Right lobe of liver (tissue), 6 donors: ENCODE measurements at places on chromosomes 2 and 18.
A peak's percentile ranks its signal among the peaks of the same experiment; 100 is the strongest.

GRCh38 chr2:219177552-219178376 lies at the start of gene RETREG2:
Gene RETREG2 (plus strand): TSS chr2:219178275. CDS start chr2:219178353, 78 bp downstream.
- DNase-seq, result peak; percentile 89

GRCh38 chr2:70367722-70368323 lies 66.0 kb upstream of the FAM136A start:
- no peak for DNase-seq

GRCh38 chr18:9642799-9643462 lies 28.6 kb upstream of the PPP4R1 start:
- no peak for DNase-seq

DNA sequence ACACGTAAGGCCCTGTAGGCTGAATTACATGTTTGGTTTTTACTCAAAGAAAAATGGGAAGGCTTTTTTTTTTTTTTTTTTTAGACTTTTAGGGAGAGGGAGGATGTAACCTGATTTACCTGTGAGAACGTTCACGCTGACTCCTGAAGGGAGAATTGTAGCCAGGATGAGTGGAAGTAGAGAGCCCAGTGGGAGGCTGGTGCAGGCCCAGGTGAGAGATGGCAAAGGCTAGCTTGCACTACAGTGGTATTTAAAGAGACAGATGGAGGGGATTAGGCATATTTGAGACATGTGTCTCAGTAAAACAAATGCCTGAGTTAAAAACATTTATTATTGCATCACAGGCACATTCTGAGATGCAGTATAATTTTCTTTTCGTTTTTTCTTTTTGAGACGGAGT lies 107.9 kb downstream of the CCDC85A start:
- DNase-seq, result no peak

GRCh38 chr2:231633241-231633976 lies 40.7 kb downstream of the TEX44 start:
- no peak for DNase-seq

- peak; percentile 38 for DNase-seq
Measured at GRCh38 chr18:7038330-7038851, 79.2 kb downstream of the LAMA1 start.

GRCh38 chr2:237982039-237982725 lies 15.4 kb downstream of the UBE2F start:
- no peak for DNase-seq
